ENCODE measurements at places on chromosomes 2 and 18.

DNA sequence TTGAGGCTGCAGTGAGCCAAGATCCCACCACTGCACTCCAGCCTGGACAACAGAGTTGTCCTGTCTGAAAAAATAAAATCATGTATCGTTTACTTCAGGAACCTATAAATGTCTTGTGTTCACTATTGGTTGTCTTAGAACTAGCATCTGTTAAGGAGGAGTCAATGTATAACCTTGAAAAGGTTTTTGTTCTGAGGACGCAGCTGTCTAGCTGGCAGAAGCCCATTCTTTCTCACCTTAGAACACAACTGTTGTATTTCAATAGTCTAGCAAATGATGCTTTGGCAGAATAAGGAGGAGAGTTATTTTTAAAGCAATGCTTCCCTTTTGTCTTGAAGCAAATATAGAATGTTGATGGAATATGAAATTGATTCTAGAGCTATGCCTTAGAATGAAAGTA is 21.1 kb downstream of the EPB41L5 start:
- no peak for DNase-seq

- no peak for DNase-seq
Observed at GRCh38 chr18:36752929-36753865, 75.6 kb downstream of the TPGS2 start.

DNA sequence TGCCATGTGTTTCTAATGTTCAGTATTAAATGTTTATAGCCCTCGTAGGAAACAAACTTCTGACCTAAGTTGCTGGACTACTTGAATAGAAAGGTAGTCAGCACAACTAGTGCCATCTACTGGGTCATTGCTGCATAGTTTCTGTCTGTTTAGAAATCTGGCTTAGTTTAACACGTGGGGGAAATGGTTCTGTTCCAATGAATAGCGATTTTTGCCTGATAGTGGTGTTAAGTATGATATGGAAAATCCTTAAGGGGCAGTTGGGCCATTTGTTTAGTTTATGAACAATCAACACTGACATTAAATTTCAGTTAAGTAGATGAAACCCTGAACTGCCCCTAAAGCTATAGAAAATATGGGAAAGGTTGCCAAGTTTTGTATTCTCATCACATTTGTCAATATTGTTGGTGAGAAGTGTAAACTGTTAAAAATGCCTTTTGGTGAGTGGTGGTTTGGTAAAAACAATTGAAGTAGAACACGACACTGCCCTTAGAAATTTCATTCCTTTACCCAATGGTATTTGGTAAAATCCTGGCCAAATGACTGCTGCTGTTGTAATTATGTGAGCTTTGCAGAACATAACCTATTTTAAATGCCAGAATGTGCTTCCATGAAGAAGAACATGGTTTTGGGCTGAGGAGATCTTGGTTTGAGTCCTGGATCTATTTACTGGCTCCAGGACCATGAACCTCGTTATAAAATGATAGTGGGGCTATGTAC is 13.2 kb downstream of the NABP1 start:
- DNase-seq: peak; percentile 43

DNA sequence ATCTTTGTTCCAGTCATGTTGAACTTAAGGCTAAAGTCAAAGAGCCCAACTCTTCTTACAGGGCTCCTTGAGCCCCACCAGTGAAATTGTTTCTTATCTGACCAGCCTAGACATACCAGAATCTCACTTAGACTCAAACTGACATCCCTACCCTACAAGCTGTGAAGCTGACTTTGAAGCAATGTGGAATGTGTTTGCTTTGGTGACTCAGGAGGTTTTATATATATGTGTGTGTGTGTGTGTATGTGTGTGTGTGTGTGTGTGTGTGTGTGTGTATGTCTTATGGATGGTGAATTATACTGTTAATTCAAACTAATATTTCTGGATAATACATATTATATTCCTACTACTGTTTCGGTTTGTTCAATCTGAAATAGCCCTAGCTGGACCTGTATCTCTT is 67.3 kb downstream of the CAMKMT start:
- DNase-seq: no peak

DNA sequence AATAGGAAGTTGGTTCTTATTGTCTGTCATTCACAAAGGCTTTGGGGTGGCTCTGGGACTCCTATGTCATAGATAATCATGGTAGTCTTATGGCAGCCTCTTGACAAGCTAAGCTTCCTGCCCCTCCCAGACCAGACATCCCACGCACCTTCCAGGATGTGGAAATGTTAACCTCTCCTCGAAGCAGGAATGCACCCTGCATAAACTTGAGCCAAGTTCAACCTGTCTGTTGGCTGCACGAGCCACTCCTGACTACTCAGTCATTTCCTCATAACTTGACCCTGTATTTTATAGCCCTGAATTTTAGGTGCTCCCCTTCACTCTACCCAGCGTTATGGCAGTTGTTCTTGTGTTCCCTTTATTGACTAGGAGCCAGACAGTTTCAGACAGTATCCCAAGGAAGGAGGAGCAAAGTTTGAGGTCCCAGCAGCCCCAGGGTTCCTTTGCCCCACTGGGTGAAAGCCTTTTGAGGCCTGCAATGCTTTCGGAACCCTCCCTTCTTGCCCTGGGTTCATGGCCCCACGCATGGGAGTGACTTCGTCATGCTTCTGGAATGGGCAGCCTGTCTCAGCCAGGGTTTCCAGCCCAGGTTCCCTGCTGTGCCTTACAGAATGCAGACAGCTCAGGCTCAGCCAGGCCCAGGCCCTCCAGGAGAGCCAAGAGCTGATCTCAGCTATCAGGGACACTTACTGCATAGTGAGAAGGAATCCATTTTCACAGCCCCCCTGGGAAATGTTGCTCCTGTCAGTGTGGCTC is 15.6 kb upstream of the INO80C start:
- no peak for DNase-seq

GRCh38 chr2:165193178-165193777 is 10.6 kb downstream of the SCN3A start:
- DNase-seq: no peak

DNA sequence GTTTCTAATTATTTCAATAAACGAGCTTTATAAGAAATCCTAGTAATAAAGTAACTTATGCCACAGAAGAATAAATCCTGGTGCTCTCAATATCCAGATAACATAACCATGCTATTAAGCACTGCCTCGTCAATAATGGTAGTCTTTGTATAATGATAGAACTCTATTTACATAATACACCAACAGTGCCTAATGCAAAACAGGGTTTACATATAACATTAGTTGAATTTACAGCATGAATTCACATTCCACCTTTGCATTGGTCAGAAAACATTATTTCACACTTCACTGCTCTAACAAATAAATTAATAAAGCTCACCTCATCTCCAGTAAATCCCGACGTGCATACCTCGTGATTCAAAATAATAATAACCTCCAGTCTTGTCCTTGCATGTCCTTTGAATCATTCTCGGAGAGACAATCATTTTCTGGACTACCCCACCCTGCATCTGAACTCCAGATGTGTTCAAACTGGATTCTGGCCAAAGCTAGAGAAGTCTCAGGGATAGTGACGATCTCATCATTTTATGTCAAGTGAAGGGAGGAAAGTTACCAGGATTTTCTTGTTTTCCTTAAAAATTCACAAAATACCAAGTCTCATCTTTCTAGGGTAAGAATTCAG is 189.2 kb downstream of the NCKAP5 start:
- no peak for DNase-seq

GRCh38 chr18:46660957-46661749 is 4.1 kb upstream of the LOXHD1 start:
- DNase-seq: no peak

DNA sequence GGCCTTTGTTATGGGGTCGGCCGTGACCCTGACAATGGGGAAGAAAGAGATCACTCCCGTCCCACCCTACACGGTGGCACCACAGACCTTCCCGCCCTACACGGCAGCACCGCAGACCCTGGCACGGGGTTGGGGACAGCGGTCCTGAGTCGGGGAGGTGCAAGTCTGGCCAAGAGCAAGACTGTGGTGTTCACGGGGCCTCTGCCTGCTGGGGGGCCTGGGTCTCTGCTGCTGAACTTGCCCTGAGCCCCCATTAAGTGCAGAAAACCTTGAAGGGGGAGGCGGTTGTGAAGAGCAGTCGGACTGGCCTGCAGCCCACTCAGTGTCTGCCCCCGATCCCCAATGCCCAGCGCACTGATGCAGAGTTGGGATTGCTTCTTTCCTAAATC is 75.9 kb downstream of the SLC66A2 start:
- DNase-seq: no peak

DNA sequence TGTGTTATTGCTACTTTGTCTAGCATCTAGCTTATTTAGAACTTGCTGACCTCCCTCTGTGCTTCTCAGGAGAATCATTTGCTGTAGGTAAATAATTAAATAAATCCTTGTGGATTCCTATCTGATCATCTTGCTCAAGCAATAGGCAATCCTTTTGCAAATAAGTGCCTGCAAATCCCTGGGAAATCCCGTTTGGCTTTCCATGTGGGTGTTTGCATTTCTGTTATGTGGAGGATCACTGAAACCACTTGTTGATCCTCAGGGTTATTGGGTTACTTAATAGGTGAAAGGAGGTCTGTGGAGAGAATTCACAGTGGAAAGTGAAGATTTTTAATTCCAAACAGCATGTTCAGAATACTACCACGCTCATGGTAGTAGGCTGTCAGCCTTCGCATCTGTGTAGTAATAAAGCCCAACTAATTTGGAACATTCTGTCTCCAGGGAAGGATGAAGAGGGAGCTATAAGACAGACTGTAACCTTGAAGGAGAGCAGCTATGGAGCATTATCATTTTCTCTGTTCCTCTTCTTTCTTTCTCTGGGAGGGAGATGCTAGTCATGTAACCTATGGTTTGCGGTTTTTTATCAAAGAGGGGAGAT is 72.5 kb downstream of the GULP1 start:
- DNase-seq: no peak

DNA sequence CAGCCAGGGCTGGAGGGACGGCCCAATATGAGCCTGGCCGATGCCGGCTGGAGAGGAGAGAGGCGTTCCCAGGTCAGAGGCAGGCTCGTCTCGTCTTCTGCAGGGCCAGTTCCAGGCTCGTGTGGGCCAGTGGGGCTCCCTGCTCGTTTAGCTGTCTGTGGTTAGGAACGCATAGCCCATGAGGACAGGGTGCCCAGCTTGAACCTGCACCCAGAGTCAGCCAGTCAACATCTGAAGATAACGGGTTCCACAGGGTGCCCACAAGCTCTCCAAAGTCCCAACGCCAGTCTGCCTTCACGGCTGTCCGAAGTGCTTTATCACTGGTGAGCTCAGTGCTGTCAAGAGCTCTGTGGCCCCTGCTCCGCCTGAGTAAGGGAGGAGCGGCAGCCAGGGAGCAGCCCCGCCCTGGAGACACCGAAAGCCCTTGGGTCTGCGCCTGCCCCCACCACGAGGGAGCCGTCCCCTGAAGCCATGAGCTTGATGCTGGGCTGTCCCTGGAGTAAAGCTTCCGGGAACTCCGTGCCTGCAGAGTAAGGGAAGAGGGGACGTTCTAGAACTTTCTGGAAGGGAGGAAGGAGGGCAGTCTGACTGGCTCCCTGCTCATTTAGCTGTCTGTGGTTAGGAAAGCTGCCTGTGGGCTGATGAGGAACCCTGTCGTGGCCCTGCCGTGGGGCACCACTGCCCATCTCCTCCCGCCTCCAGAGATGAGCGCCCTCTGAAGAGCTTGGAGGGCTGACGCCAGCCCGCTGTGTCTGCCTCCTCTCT is 2.7 kb upstream of the HSBP1L1 start:
- peak; percentile 25 for DNase-seq

DNA sequence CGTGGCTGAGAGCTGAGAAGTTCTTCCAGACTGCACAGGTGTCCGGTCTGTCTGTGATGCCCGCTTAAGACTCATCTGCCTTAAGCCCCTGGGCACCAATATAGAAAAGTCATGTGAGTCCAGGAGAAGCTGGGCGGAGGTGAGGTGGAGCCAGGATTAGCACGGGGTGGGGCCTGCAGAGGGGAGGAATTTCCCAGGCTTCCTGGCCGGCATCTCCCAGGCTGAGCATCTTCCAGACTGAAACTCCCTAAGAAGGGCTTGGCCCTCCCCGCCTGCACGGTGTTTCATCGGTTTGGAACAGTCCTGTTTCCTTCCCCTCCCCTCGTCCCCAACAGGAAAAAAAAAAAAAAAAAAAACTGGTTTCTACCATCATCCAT is 270.3 kb downstream of the ATAD2B start:
- no peak for DNase-seq

- DNase-seq: no peak
Observed at GRCh38 chr2:118131771-118132170, 43.5 kb downstream of the INSIG2 start.

GRCh38 chr2:33442528-33443079 is 33.8 kb upstream of the RASGRP3 start:
- DNase-seq: no peak

- no peak for DNase-seq
Observed at GRCh38 chr2:238021327-238021726, 39.5 kb upstream of the SCLY start.

- DNase-seq: peak; percentile 77
Observed at GRCh38 chr2:238263204-238264071, 23.6 kb upstream of the HES6 start.

DNA sequence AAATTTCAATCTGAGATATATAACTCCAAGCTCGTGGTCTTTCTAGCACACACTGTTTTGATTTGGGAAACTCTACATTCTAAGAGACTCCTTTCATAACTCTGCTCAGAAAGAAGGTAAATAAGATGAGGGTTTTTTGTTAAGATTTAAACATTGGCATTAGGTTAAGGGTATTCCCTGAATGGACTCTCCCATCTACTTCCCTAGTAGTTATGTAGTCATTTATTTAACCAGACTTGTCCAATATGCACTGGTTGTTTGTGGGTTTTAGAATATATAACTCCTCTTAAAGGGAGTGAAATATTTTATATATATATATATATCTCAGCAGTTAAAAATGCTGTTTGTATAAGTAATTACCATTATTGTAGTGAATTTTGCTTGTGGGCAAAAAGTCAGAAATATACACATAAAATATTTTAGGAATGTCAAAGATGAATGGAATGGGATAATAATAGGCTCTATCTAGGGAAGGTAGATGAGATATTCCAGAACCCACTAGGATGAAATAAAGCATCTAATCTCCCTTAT is 61.5 kb upstream of the WDR75 start:
- DNase-seq: no peak

GRCh38 chr2:51258301-51258700 is 226.4 kb upstream of the NRXN1 start:
- no peak for DNase-seq

- no peak for DNase-seq
Observed at GRCh38 chr2:85766229-85766628, 12.4 kb downstream of the ATOH8 start.

DNA sequence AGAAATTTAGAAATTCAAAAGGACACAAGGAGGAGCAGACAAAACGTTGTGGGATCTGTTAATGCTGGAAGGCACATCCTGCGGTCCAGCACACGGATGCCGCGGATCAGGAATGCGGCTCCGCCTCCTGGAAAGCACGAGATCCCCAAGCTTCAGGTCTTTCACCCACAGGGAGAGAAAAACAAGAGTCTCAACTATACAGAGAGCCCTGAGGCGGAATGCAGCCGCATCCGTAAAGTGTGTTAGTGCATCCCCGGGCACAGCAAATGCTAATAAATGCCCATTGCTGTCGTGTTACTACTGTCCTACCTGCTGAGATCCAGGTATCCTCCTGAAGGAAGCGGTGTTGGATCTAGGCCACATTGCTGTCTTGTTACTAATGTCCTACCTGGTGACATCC is 303.9 kb downstream of the EIPR1 start:
- DNase-seq: no peak

- no peak for DNase-seq
Observed at GRCh38 chr2:141569941-141570340, 560.9 kb downstream of the LRP1B start.

Measured in stimulated activated naive CD8-positive, alpha-beta T cell treated with anti-CD3 and anti-CD28 coated beads, Interleukin-15, Interleukin-2, amounts not matched to agents 100 U/mL and 50 U/mL, for 24 hours (primary cell).